ENCODE measurements at places on chromosomes 4 and X. TPM values are rescaled to one million over a fixed set of nuclear protein-coding genes. Genes with fewer than 3 reads are reported as not detected.

HOPX gene
- total RNA-seq = not detected

AKAP14 gene
- total RNA-seq = not detected

PABPC1L2B gene
- not detected for total RNA-seq

NUDT10 gene
- 0.19 TPM for total RNA-seq

CT45A8 gene
- 0.83 TPM for total RNA-seq

NALF2 gene
- 0.27 TPM for total RNA-seq

ADGRG4 gene
- total RNA-seq = not detected

FGF5 gene
- not detected for total RNA-seq

GABRE gene
- 1.4 TPM for total RNA-seq

FGG gene
- total RNA-seq = not detected

TRPC3 gene
- 1.4 TPM for total RNA-seq

NXF2B gene
- not detected for total RNA-seq

TRIM61 gene
- not detected for total RNA-seq

PDLIM3 gene
- total RNA-seq = 17.0 TPM

MAGEB1 gene
- not detected for total RNA-seq

ANXA5 gene
- total RNA-seq = 225 TPM

UNC5C gene
- 0.58 TPM for total RNA-seq

SPACA5 gene
- not detected for total RNA-seq

DSPP gene
- not detected for total RNA-seq

PPP2R2C gene
- 3.9 TPM for total RNA-seq

ELF2 gene
- 27.8 TPM for total RNA-seq

GLRA2 gene
- total RNA-seq = not detected

FRMPD3 gene
- not detected for total RNA-seq

HSFX3 gene
- not detected for total RNA-seq

SMS gene
- total RNA-seq = 259 TPM

RHOXF2 gene
- total RNA-seq = not detected

ERAS gene
- not detected for total RNA-seq

XAGE1A gene
- total RNA-seq = 216 TPM

TMPRSS11A gene
- total RNA-seq = 0.30 TPM

HS3ST1 gene
- 8.9 TPM for total RNA-seq

PAGE1 gene
- 7.5 TPM for total RNA-seq

NSUN7 gene
- total RNA-seq = not detected

KLHL4 gene
- total RNA-seq = 0.64 TPM

DLG3 gene
- 6.7 TPM for total RNA-seq

FRG2 gene
- total RNA-seq = not detected

KLF8 gene
- total RNA-seq = not detected

PLXNB3 gene
- 33.5 TPM for total RNA-seq

MAGEA11 gene
- 34.9 TPM for total RNA-seq

MAGEB10 gene
- not detected for total RNA-seq

All from A375 (cell line).